ENCODE measurements at places on chromosomes 11 and 22.

- DNase-seq, result no peak
These were observed 47.0 kb downstream of the PACSIN2 start for GRCh38 chr22:42967933-42968332.

DNA sequence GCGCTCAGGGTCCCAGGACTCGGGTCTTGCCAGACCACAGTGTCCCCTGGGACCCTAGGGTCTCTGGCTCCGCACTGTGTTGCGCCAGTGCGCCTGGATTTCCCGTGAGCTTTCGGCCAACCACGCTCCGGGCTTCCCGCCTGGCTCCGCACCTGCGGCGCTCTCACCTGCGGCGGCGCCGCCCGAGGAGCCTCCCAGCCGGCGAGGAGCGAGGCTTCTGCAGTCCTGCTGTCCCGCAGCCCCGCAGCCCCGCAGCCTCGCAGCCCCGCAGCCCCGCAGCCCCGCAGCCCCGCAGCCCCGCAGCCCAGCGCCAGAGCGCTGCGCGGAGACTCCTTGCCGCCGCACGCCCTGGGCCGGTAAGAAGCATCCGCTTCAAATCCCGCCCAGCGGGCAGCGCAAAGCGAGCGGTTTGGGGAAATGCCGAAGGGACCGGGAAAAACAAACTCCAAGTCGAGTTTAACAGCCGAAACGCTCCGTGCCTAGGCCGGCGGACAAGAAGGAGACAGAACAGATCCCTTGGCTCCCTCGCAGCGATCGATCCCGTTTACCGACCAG, 939 bp downstream of the ALX4 start:
- DNase-seq, result no peak

GRCh38 chr11:124837491-124837856, 27.8 kb upstream of the ROBO3 start:
- no peak for DNase-seq

DNA sequence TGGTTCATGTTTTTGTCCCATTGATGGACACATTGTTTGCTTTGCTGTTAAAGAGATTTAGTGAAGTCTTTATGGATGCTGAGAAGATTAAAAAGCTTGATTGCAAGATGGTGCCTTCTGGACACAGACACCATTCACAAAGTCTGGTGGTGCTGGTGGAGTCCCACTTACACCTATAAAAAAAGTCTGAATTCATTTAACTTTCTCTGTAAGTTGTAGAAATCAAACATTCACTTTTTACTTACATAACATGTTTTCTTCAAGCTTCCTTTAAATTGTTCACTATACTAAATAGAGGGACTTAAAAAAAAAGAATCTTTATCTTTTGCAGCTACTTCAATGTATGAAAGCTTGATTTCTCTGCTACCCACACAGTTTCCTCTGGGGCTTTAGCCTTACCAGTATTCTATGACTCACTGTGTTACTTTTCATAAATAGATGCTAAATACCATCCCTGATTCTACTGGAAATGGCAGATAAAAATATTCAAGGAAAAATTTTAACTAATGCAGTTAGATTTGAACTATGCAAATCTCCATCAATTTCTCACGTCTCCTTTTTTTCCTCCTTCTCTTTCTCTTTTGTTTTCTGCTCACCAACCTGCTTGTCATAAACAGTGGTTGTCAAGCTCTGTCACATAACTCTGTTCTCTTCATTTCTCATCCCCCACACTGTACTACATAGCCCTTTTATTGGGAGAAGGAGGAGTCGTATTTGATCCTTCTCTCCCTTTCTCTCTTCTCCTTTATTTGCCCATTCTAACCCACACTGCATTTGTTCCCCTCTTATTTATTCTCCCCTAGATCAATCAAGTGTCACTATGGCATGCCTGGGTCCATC, 89.7 kb downstream of the FAM76B start:
- DNase-seq, result no peak

- no peak for DNase-seq
These were observed 32.0 kb upstream of the NUP50 start for GRCh38 chr22:45131749-45132148.

GRCh38 chr11:95522874-95523273, 266.7 kb downstream of the FAM76B start:
- DNase-seq, result no peak

- no peak for DNase-seq
These were observed 2.8 kb downstream of the CABP7 start for GRCh38 chr22:29722587-29722986.

DNA sequence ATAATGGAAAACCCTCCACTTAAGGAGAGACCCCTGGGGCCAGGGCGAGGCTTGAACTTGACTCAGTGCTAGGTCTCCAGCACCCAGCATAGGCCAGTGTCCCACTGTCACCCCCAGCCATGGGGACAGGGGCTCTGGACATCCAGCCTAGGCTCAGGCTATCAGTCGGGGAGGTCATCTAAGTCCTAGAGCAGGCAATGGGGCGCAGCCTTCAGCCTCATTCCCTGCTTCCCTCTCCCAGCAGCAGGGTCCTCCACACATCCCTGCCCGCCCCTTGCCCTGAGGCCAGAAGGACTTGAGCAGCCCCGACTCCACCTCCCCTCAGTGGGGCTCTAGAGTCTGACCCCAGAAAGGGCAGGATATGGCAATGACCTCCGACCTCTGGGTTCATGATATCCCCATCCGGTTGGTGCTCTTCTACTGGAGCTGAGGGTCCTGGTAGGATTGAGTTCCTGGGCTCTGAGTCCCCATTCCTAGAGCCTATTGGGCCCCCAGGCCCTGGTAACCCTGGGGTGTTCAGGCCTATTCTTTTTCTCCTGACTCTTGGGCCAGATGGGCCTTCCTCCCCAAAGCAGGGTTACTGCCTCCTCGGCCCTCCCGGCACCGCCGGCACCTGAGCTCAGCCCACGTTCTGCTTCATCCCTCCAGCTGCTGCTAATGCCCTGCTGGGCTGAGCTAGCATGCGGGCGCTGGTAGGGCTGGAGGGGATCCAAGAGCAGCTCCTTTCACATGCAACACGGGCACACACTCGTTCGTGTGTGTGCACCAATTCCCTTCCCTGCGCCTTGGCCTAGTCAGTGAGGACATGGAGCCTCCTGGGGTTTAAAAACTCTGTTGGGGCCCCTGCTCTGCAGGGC, 4.4 kb downstream of the CST6 start:
- DNase-seq, result no peak

All from hypothalamus (tissue), 51 donors.